ENCODE measurements at places on chromosomes 11 and 22.

GRCh38 chr11:77125191-77125590, 2.9 kb upstream of the MYO7A start:
- DNase-seq: no peak

- no peak for DNase-seq
These were observed 36.6 kb downstream of the GAS2 start for GRCh38 chr11:22703040-22703439.

DNA sequence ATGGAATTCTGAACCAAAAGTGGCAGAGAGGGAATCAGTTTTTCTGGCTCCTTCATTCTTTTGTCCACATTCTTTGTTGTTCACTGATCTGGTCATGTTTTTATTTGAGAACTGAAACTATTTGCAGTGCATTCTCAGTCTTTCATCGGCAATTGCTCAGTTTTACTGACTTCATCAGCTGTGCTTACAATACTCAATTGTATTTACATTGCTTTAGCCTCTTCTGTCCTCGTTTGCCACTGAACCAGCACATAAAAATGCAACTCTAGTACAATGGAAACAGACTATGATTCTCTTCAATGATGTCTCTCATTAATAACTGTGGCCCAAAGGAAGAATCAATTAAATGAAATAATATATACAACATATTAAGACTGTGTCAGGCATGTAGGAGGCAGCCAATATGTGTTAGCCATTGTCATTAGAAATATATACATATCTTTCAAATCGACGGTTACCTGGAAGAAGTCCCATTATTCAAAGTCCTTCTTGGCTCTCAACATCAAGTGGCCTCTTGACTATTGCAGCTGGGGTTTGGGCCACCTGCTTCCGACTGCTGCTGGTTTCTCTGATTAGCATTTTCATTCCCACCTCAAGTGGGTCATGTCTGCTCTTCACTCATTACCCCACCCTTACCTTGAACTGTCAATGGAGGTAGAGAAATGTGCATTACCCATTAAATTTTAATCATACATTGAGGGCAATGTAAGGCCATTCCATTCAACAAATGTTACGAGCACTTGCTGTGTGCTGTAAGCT, 600.1 kb downstream of the INSC start:
- no peak for DNase-seq

- no peak for DNase-seq
These were observed 105.0 kb downstream of the TRIM29 start for GRCh38 chr11:120032766-120033390.

- no peak for DNase-seq
These were observed 2.6 kb downstream of the KRTAP5-5 start for GRCh38 chr11:1632053-1632714.

DNA sequence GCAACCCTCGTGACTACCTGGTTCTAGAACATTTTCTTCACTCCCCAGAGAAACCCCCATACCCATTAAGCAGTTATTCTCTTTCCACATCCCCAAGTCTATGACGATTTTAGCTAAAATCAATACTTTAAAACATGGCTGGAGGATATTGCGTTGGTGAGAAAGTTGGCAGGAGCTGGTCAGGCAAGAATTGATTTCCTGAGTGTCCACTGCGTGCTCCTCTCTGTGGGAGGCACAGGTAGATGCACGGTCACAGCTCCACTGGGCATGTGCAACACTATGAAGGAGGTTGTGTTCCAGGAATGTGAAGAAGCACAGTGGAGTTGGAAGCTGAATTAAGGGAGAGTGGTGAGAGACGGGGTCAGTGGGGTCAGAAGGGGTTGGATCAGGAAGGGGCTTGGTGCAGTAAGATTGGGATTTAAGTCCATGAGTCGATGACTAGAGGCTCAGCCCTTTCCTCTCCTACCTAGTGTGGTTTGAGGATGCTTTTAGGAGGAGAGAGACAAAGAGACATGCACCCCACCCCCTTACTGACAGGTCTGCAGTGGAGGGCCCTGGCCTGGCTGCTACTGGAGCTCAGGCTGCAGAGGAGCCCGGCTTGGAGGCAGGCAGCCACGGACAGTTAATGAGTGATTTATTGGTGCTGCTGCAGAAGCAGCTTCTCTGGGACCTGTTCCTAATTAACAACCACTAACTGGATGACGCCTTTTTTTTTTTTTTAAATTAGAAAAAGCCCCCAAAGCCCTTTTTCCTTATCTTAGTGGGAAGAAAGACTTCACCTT, 395.6 kb downstream of the TENM4 start:
- DNase-seq: no peak

DNA sequence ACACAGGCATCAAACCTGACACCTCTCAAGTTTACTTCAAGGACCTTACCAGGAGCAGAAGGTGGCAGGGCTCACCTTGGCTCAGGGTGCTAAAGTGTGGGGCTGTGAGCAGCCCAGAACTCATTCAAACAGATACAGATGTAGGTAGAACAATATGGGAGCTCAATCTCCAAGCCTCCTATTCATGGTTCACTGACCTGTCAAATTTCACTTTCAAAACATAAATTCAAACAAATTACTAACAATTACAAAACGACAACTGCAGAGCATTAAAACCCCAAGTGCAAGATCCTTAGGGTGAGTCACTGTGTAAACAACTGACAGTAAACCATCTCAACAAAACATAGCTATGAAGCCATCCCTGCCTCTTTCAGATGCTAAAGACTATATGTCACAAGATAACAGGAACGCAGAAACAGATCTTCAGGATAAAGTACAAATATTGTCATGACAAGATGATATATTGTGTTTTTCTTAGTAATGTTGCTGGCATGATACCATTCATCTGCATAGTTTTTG, 303.5 kb upstream of the ANO3 start:
- no peak for DNase-seq

DNA sequence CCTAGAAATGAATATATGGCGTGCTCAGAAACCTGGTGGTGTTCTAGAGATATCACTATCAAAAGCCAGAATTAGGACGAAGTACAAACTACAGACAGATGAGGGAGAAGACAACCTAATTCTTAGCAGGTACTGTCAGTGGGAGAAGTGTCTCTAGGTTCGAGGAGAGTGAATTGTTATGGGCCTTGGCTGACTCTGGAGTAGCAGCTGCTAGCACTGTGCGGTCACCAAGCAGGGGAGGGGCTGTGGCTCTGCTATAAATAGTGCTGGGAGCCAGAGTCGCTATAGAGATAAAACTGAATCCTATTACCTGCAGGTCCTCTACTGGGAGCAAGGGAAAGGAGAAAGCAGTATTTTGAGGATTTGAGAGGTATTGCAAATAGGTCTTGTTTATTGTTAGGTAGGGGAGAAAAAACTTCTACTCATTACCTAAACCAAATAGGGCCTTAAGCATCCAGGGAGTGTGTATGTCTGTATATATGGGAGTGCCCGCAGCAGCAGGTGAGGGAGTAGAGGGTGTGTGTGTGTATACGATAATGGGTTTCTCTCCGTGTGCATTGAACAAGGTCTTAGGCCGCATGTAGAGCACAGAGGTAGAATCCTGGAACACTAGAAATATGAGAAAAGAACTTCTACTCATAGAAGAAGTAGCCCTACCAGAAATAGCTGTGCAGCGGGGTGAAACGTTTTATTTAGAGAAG, 2.2 kb downstream of the MADD start:
- DNase-seq: no peak

- DNase-seq: no peak
These were observed 10.9 kb upstream of the NAALADL1 start for GRCh38 chr11:65069217-65069616.

DNA sequence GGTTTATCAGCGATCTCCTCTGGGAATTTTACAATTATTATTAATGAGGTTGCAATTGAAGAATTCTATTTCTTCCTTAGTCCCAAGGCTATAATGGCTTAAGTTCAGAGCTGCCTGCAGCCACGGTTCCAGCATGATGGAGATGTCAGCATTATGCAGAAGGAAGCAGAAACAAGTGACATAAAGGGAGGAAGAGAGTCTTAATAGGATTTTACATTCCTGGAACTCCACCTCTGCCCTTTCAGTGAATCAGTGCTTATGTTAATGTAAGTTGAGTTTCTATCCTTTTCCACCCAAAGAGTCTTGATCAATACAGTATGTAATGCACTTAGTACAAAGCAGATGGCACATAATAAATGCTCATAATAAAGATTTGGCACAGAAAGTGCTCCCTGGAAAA, 11.6 kb upstream of the NRGN start:
- no peak for DNase-seq

DNA sequence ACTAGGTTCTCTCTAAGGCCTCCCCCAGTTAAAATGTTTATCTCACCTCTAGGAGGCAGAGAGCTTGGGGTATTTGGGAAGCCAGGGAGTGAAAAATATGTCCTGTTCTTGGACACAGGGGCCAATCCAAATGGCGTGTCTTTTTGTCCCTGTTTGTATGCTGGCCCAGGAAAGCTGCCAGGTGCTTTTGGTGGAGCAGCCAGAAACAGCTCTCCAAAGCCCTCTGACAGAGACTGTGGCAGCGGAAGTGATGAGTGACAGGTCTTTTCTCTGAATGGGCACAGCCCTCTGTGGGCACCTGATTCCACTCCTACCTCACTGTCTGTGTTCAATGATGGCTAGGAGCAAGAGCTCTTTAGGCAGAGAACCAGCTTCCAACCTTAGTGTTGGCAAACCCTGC, 106.4 kb upstream of the KIRREL3 start:
- no peak for DNase-seq

DNA sequence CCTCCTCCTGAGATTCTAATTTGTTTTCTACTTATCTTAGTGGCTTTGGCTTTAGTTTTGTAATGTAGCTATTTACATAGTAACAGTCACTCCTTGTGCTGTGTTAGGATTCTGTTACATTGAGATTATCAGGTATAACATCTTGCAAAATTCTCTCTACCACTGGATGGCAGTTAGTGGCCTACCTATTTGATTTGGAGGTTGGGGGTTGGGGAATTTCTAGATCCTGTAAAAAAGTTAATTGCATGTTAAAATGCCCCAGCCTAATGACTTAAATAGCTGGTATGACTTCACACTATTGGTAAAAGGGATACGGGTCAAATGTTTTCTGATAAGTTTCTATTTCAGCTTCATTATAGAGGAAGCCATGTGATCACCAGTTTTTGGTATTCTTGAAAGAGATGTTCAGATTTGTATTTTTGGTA, 2.8 kb downstream of the GRK3 start:
- DNase-seq: no peak

DNA sequence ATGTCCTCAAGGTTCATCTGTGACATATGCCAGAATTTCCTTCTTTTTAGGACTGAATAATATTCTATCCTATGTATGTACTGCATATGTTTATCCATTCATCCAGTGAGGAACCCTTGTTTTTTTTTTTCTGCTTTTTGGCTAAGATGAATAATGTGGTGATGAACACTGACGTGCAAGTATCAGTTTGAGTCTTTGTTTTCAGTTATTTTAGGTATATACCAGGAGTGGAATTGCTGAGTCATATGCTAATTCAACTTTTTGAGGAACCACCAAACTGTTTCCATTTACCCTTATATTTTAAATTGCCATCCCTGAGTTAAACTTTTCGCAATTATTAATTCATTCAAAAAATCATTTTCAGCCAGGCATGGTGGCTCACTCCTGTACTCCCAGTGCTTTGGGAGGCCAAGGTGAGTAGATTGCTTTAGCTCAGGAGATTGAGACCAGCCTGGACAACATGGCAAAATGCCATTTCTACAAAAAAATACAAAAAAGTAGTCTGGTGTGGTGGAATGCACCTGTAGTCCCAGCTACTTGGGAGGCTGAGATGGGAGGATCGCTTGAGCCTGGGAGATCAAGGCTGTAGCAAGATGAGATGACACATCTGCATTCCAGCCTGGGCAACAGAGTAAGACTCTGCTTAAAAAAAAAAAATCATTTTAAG, 64.2 kb downstream of the MICAL2 start:
- DNase-seq: no peak

DNA sequence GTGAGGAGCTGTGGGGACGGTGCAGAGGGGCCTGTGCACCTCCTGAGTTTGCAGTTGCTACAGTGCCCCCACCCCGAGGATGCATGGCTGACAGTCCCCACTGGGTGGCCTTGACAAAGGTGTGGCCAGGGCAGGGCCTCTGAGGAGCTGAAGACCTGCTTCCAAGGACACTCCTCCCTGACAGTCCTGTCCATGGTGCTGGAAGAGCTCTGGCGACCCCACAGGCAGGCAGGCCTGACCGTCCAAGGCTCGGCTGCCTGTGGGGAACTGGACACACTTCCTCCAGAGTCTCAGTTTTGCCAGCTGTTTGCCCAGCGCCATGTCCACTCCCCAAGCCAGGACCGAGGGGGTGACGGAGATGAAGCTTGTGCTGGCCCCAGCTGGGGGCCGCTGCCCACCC, 32.7 kb downstream of the BRSK2 start:
- DNase-seq: no peak

GRCh38 chr11:32266601-32267000, 168.7 kb downstream of the WT1 start:
- no peak for DNase-seq

DNA sequence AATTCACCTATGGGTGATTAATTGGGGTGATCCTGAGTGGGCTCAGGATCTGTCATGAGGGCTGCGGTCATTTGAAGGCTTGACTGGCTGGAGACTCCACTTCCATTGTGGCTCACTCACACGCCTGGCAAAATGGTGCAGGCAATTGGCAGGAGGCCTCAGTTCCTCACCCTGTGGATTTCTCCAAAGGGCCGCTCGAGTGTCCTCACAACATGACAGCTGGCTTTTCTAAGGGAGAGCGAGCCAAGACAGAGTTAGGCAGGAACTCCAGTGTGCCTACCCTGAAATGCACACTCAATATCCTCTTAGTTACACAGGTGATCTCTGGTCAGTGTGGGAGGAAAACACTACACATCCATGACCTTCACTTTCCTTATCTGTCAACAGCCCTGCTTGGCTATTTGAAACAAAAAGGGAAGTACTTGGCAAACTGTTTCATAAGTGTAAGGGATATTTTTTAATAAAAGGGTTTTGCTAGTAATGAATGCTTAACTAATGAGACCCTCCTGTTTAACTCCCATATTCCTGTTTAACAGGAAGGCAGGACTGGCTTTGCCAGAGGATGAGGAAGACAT, 25.7 kb downstream of the OSBP2 start:
- DNase-seq: no peak

- DNase-seq: no peak
These were observed 42.6 kb downstream of the CACNG2 start for GRCh38 chr22:36660931-36661330.

DNA sequence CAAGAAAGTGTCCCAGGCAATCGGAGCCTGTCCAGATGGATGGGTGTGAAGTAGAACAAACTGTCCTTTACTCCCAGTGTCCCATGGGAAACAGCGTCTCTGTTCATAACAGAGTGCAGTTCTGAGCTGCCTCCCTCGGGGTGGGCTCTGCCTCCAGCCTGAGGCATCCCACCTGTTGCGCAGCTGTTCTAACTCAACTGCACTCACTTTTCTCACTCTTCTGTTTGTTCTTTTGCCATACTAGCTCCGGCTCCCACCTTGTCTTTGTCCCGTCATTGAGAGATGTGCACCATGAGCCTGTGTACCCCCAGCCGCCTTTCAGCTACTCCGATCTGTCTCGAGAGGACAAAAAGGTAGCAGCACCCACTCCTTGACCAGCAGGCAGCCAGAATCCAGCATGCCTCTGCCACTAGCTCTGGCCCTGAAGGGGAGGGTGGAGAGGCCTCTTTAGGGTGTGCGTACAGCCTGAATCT, 20.7 kb upstream of the CDC42EP2 start:
- no peak for DNase-seq

GRCh38 chr11:44627165-44627789, 61.8 kb downstream of the CD82 start:
- no peak for DNase-seq

- no peak for DNase-seq
These were observed 2.5 kb downstream of the EPS8L2 start for GRCh38 chr11:708511-708910.

- DNase-seq: no peak
These were observed 172.6 kb downstream of the SHANK2 start for GRCh38 chr11:71079795-71080194.
